Stimulated activated CD4-positive, alpha-beta T cell treated with anti-CD3 and anti-CD28 coated beads, Interleukin-1b, Interleukin-23, amount 100 ng/mL, for 4 hours (primary cell): ENCODE measurements at places on chromosomes 7 and 10.

- DNase-seq, result no peak
Observed at GRCh38 chr10:103750836-103751235, 104.5 kb downstream of the SH3PXD2A start.

GRCh38 chr10:36051500-36051991, 409.4 kb upstream of the FZD8 start:
- DNase-seq, result no peak

DNA sequence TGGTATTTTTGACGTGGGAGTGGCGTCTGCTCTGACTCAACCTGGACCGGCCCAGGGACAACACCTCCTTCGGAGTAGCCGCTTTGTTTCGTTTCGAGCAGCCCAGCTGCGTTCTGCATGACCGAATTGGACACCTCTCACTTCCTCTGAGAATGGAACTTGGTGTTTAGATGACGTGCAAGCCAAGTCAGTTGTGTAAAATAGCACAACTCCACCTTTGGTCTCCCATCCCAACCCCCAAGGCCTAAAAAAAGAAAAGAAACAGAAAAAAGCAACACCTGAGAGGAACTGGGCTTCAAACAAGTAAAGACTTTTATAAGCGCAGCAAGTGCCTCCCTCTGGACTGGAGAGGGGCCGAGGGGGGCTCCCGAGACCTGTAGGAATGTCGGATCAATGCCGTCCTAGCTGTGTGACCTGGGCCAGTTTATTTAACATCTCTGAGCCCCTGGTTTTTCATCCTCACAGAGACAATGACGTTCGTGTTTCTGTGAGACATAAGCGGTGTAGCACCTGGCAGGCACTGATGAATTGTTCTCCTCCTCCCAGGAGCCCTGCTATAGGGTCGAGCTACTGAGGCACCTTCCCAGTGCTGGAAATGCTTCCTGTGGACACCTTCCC, 52.0 kb upstream of the SMNDC1 start:
- peak; percentile 52 for DNase-seq

DNA sequence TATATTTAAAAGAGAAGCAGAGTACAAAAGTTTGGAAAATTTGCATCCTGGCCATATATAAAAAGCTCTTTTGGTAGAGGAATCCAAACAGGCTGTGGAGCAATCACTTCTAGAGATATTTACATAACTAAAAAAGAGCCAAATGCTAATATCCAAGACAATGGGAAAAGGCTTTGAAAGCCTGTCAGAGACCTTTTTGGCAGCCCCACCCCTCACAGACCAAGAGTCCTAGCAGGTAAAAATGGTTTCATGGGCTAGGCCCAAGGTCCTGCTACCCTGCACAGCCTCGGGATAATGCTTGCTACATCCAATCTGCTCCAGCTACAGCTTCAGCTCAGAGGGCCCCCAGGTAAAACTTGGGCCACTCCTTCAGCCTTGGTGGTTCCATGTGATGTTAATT, 430.2 kb upstream of the KCND2 start:
- DNase-seq, result no peak
